K562 (cell line): ENCODE measurements at places on chromosomes 6 and 20. TPM values are rescaled to one million over a fixed set of nuclear protein-coding genes. Genes with fewer than 3 reads are reported as not detected.

The FILIP1 gene
- total RNA-seq, result 0.04 and 0.09 TPM in 2 replicates

The KCNS1 gene
- not detected in 2 replicates for total RNA-seq

The PBOV1 gene
- not detected in 2 replicates for total RNA-seq

The RPS18 gene
- 5,023 and 5,547 TPM in 2 replicates for total RNA-seq

The CGA gene
- not detected in 2 replicates for total RNA-seq

The ACSS2 gene
- total RNA-seq, result 64.0 and 66.2 TPM in 2 replicates

DNA sequence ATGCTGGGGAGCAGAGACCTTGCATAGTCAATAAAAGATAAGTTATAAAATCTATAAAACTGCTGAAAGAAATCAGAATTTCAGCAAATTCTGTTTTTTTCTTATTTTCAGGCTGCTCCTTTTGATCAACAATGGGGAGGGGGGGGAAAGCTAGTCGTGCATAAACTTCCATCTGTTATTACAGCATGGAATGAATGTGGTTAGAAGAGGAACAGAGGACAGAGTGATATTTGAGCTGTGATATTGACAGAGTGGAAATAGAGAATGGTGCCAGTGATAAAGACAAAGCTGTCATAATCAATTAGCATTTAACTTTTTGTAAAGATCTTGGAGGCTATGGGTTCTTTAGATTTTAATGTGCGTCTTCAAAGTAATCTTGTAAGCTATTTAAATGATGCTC is 43.4 kb upstream of the QKI start:
- no peak overlapping the region for H3K27ac ChIP-seq
- no peaks in the 10 kb centered on the region for H3K36me3 ChIP-seq
- no peak overlapping the region for H3K4me3 ChIP-seq
- no peak for DNase-seq

GRCh38 chr6:2165286-2165685 is 80.1 kb downstream of the GMDS start:
- H3K4me3 ChIP-seq, result no peak overlapping the region
- no peaks in the 10 kb centered on the region for H3K4me1 ChIP-seq
- no peak for DNase-seq
- H3K27me3 ChIP-seq, result peaks cover 4% of the 10 kb centered on the region

DNA sequence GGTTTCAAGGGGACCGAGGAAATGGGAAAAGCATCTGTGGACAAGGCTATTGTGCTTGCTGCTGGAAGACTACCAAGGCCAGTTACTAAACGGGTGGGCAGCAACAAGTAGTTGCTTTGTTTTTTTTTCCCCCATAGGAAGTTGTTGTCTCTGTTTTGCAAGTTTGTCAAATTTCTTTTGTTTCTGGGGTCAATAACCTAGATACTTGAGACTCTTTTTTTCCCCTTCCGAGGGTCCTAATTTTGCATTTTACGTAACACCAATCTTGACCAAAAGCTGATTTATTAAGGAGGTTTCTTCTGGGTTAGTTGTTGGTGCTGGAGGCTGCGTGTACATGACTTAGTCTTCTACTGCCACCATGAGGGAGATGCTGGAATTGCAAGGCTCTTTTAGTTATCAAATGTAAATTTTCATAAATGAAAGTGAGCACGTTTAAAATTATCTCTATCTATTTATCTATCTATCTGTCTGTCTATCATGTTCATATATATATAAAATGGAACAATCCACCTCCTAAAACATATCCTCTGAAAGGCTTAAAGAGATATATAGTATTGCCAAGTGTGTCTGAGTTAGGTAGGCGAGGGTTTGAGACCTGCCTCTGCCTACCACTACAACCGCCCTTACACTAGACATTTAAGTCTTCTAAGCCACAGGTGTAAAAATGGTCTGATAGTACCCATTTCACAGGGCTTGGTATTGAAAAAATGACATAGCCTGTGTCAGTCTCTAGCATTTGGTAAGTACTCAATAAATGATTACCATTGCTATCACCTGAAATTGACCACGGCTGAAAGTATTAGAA is 60.2 kb downstream of the GCLC start:
- H3K36me3 ChIP-seq, result no peaks in the 10 kb centered on the region
- H3K27me3 ChIP-seq, result no peaks in the 10 kb centered on the region
- no peak overlapping the region for H3K4me3 ChIP-seq
- H3K27ac ChIP-seq, result no peak overlapping the region
- peak; percentile 53 for DNase-seq

DNA sequence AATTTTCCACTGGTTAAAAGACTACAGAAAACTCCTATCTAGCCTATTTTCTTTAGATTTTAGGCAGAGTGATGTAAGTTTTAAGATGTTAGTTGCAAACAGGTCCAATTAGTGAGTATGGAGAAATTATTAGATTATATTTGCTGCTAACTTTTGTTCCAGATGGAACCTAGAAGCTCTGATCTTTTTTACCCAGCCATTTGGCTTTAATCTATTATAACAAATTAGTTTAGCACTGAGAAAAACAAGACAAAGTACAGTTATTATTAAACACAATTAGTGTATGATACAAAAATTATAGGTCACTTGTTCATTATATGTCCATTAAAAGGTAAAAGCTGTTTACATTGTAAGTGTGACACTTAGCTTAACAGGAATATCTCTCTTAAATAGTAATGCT is 2.5 kb downstream of the FAM162B start:
- H3K36me3 ChIP-seq, result no peaks in the 10 kb centered on the region
- DNase-seq, result no peak
- no peak overlapping the region for H3K27ac ChIP-seq
- no peaks in the 10 kb centered on the region for H3K27me3 ChIP-seq

GRCh38 chr20:62839261-62839660 is 22.4 kb downstream of the TCFL5 start:
- no peak for DNase-seq
- H3K4me1 ChIP-seq, result peaks cover 6% of the 10 kb centered on the region; the same call in 2 of the 3 replicates
- H3K36me3 ChIP-seq, result no peaks in the 10 kb centered on the region
- no peak overlapping the region for H3K4me3 ChIP-seq
- no peaks in the 10 kb centered on the region; the same call in 2 of the 3 replicates for H3K27me3 ChIP-seq

GRCh38 chr20:3889489-3890397 is 556 bp downstream of the PANK2 start:
- H3K27me3 ChIP-seq, result no peaks in the 10 kb centered on the region
- peak; percentile 65 for DNase-seq
- H3K4me3 ChIP-seq, result peak overlapping the region; percentile 95
- peaks cover 11% of the 10 kb centered on the region; the same call in 2 of the 3 replicates for H3K4me1 ChIP-seq

GRCh38 chr20:55582498-55582897 is 422.8 kb downstream of the CBLN4 start:
- DNase-seq, result no peak
- H3K4me1 ChIP-seq, result no peaks in the 10 kb centered on the region
- H3K36me3 ChIP-seq, result no peaks in the 10 kb centered on the region
- H3K4me3 ChIP-seq, result no peak overlapping the region
- H3K27ac ChIP-seq, result no peak overlapping the region
- no peaks in the 10 kb centered on the region for H3K27me3 ChIP-seq

DNA sequence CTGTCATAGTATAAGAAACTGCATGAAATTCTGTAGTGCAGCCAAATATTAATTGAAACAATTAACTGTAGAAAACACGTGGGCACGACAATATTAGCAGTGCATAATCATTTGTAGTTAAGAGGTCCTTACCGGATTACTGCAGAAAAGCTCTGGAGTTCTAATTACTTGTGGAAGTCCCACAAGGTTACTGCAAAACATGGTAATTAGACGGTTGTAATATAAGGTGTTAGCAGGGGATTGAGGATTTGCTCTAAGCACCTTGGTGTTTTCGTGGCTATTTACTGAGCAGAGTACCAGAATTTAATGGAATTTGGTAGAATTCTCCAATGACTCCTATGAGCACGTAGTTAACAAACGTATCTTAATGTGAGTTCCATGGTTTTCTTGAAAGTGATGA is 473.6 kb upstream of the AGPAT4 start:
- no peak overlapping the region for H3K4me3 ChIP-seq
- no peaks in the 10 kb centered on the region for H3K4me1 ChIP-seq
- H3K27me3 ChIP-seq, result no peaks in the 10 kb centered on the region; the same call in 1 of the 2 replicates
- no peaks in the 10 kb centered on the region for H3K36me3 ChIP-seq
- no peak overlapping the region for H3K27ac ChIP-seq

DNA sequence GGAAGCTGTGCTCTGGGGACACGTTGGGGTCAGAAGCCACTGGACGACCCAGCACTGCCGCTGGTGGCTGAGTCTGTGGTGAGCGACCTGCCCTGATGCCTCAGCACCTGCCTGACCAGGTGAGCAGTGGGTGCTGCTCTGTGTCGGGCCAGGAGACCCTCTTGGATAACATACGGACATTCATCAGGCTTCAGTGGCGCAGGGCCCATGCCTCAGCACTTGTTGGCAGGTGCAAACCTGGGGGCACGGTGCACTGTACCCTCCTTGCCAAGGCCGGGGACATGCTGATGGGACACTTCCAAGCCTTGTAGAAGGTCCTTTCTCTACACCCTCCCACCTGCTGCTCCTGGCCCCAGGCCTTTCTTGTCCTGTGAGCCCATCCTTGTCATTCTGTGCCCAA is 34.1 kb downstream of the MYT1 start:
- no peaks in the 10 kb centered on the region for H3K36me3 ChIP-seq
- no peak overlapping the region for H3K27ac ChIP-seq
- H3K27me3 ChIP-seq, result peaks cover 66% of the 10 kb centered on the region
- no peak overlapping the region for H3K4me3 ChIP-seq

- DNase-seq, result no peak
- H3K4me1 ChIP-seq, result peaks cover 6% of the 10 kb centered on the region; the same call in 1 of the 3 replicates
- H3K4me3 ChIP-seq, result no peak overlapping the region
- no peaks in the 10 kb centered on the region for H3K27me3 ChIP-seq
- H3K27ac ChIP-seq, result no peak overlapping the region
These were observed 75.9 kb downstream of the EDN3 start for GRCh38 chr20:59376109-59376841.

DNA sequence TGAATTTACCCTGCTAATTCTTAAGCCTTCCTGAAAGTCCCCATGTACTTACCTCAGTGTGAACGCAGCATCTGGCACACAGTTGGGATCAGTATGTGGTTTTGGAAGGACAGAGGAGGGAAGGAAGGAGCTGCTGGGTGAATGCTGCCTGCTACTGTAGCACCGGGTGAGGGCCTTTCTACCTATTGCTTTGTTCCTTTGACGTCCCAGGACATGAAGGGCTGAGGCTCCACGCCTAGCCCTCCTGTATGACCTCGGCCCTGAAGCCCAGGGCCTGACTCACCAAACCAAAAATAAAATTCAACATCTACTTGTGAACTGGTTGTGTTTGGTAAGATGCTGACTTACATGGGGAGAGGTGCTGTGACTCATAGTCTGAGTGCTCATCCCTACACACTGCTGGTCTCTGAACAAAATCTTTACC is 51.1 kb downstream of the ARID1B start:
- peaks cover 21% of the 10 kb centered on the region; the same call in 1 of the 3 replicates for H3K36me3 ChIP-seq
- no peaks in the 10 kb centered on the region for H3K27me3 ChIP-seq
- no peak for DNase-seq
- no peak overlapping the region for H3K4me3 ChIP-seq
- H3K4me1 ChIP-seq, result no peaks in the 10 kb centered on the region

DNA sequence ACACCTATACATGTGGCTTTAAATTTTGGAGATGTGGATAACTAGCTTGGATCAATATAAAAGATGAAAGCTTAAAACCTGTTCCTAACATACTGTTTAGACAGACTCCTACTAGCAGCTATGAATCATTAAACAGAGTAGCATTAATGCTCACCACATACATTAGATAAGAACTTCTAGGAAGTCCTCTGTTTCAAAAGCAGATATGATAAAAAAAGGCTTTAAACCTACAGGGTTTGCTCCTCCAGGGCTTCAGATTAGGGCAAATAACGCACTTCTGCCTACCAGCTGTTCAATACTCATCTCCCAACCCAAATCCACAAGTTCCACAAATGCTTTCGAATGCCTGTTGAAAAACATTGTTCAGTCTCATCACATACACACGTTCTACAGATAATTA is 1.5 kb downstream of the REPS1 start:
- H3K36me3 ChIP-seq, result no peaks in the 10 kb centered on the region
- peaks cover 17% of the 10 kb centered on the region for H3K4me1 ChIP-seq
- peaks cover 19% of the 10 kb centered on the region for H3K27me3 ChIP-seq

- H3K4me3 ChIP-seq, result no peak overlapping the region
- peaks cover 6% of the 10 kb centered on the region; the same call in 2 of the 3 replicates for H3K4me1 ChIP-seq
- H3K27ac ChIP-seq, result no peak overlapping the region
- no peak for DNase-seq
- no peaks in the 10 kb centered on the region for H3K36me3 ChIP-seq
These were observed 113.4 kb downstream of the B3GAT2 start for GRCh38 chr6:70843328-70843918.
